NCI-H1436 treated with DMSO at 0.1 percent for 48 hours (cell line): ENCODE measurements at places on chromosomes 6 and 20.

- DNase-seq, result no peak
Observed at GRCh38 chr6:37916675-37917074, 97.1 kb downstream of the ZFAND3 start.

DNA sequence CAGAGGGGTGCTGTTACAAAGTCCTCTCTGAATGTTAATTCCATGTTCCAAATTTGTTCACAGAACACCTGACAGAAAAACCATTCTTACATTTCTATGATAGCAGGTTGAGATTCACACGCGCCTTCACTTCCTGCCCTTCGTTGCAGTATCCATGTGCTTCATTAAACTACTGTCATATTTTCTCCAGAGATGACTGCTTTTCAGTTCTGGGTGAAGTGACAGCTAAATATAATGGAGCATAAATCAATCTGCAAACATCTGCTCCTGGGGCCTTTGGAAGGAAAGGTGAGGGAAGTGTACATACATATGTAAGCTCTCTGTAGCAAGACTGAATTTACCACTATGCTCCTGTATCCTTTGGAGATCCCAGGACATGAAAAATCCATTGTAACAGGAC is 750.2 kb downstream of the HDGFL1 start:
- no peak for DNase-seq

- no peak for DNase-seq
Observed at GRCh38 chr20:1154691-1155090, 30.1 kb downstream of the TMEM74B start.

DNA sequence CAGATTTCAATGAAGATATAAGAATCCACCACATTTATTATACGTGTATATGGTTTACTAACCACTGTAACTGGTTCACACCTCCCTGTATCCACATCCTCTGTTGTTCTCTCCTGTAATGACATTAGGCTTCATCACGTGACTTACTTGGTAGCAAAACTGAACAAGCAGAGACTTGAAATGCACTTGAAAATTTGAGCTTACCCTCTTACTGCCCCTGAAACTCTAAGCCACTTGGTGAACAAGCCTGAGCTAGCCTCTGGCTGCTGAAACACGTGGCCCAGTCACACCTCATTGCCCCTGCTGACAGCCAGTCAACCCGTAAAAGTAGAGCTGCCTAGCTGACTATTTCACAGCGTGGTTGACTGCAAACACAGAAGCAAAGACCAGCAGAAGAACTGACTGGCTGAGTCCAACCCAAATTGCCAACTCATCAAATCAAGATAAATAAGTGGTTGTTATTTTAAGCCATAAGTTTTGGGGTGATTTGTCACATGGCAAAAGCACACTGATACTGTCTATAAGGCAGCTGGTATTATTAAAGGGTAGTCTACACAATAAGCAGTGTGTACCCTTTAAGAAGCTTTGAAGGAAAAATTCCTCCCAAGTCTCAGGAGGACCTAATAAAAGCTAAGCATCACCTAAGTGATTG is 109.0 kb downstream of the RALGAPA2 start:
- peak; percentile 96 for DNase-seq

DNA sequence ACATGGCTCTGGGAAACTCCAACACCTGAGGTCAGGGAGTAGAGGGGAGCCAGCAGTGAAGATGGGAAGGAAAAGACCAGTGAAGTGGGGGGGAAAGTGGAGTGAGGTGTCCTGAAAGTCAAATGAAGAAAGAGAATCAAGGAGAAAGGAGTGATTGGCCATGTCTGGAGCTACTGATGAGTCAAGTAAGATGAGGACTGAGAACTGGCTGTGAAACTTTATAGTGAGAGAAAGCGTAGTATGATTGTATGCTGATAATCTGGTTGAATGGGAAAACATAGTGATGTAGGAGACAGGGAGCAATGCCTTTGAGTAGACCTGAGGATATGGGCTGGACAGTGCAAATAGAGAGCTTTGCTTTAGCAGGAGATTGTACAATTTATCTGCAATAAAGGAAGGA is 183.6 kb upstream of the GMDS start:
- no peak for DNase-seq

GRCh38 chr20:7939663-7940062 is 595 bp downstream of the HAO1 start:
- DNase-seq, result no peak

- DNase-seq, result peak; percentile 40
Observed at GRCh38 chr20:2102585-2103460, 1.2 kb downstream of the STK35 start.

- DNase-seq, result no peak
Observed at GRCh38 chr20:38523697-38524096, 51.1 kb downstream of the RALGAPB start.

DNA sequence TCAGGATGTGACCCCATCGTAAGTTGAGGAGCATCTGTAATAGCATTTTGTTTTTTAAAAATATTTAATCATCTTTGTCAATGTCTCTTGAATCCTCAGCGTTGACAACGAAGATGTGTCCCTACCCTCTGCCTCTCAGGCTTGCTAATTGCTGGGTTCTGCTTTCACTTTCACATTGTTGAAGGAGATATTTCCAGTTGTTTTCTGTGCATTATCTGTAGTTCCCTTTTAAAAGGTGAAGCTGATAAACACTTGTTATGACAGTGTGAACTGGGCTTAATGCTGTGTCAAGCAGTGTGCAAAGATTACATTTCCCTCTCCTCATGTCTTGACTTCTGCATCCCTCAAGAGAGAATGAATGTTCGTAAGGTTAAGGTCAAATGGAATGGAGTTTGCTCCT is 54.9 kb downstream of the CSE1L start:
- DNase-seq, result no peak

- DNase-seq, result no peak
Observed at GRCh38 chr6:37956711-37957275, 137.3 kb downstream of the ZFAND3 start.

- DNase-seq, result no peak
Observed at GRCh38 chr20:37987602-37988290, 45.5 kb downstream of the TTI1 start.

GRCh38 chr6:81906041-81906440 is 153.6 kb upstream of the TENT5A start:
- DNase-seq, result no peak

DNA sequence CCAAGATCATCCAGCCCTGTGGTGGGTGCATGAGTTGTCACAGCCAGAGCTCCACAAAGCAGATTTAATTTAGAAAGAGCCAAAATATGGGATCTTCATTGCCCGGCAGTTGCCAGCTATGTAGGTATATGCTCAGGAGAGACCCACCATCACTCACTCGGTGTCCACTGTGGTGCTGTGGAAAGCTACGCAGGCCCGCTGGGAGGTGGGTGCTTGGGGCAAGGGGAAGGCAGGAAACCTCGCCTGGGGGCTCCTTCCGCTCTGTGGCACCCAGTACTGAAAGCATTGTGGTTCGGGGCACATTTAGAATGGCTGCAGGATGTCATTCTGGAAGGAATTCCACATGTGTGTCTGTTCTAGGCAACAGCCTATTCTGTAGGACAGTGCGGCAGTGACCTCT is 259.9 kb downstream of the TAF4 start:
- DNase-seq, result no peak

GRCh38 chr20:53809217-53809616 is 215.6 kb upstream of the ZNF217 start:
- peak; percentile 89 for DNase-seq

GRCh38 chr6:109166673-109167072 is 71.4 kb downstream of the CEP57L1 start:
- DNase-seq, result peak; percentile 44

- no peak for DNase-seq
Observed at GRCh38 chr6:34804543-34804942, 12.7 kb downstream of the BLTP3A start.

- peak; percentile 77 for DNase-seq
Observed at GRCh38 chr20:53869466-53870258, 200.7 kb downstream of the BCAS1 start.

DNA sequence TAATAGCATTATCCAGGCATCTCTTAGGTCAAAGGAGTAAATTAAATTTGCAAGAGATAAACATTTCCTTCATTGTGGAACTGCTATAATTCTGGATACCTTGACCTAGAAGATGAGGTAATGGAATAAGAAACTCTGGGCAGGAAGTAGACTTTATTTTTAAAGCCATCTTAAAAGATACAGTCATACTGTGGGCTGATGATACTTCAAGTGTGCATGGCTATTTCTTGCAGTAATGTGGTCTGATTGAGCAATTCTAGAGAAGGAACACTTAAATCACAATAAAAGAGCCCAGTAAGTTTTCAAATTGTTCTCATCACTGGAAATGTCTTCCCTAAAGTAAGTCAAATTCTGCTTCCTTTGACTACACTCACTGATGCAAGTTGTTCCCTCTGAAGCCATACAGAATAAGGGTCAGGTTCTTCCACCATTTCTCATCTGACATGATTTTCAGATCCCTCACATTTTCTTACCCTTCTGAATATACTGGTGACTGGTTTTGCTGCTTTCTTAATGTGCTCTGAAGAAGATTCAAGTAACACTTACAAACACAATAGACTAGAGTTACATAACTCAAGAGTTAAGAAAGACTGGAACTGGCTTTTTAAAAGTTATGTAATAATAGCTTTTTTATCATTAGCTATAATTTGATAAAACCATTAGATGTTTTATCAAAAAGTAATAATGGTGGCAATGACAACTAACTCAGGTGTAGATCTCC is 62.6 kb upstream of the TMEM244 start:
- no peak for DNase-seq

GRCh38 chr6:66179361-66179760 is 472.3 kb upstream of the EYS start:
- DNase-seq, result no peak

DNA sequence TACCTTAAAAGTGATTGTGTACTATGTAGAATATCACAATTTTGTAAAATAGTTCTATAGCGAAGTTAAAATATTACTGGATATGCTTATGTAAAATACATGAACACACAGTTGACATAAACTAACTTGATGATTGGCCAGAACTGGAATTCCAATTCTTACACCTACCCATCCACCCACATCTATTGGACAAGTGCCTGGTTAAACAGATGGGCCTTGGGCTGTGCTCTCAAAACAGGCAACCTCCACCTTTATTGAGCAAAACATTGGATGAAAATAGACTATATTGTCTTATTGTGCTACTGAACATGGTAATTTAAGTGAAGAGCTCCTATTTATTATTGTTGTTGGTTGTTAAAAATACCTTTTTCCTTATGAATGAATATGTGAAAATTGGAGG is 154.0 kb upstream of the FLRT3 start:
- no peak for DNase-seq
